ENCODE measurements at places on chromosomes 1 and 21.

- peak; percentile 12 for DNase-seq
These were observed 21.8 kb downstream of the MIS18A start for GRCh38 chr21:32256873-32257620.

DNA sequence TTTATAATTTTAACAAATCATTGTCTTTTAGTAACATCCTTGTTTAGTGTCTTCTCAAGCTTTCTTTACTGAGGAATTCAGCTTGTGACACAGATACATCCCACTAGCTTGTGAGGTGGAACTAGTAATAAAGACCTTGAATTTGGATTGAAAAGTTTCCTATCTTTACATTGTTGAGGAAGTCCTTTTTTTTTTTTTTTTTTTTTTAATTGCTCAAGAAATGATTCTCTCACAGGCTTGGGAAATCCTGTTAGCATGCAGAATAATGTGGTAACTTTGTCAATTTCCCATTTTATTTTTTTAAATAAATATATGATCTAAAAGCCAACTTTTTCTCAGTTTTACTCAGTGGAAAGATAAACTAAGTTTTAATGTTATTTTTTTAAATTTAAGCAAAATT is 15.8 kb downstream of the DENND2D start:
- DNase-seq, result no peak

- DNase-seq, result no peak
These were observed 31.0 kb upstream of the H6PD start for GRCh38 chr1:9203511-9203982.

- DNase-seq, result no peak
These were observed 112.6 kb upstream of the B3GALT2 start for GRCh38 chr1:193299038-193299437.

- no peak for DNase-seq
These were observed 3.4 kb upstream of the LAMC1 start for GRCh38 chr1:183019860-183020259.

DNA sequence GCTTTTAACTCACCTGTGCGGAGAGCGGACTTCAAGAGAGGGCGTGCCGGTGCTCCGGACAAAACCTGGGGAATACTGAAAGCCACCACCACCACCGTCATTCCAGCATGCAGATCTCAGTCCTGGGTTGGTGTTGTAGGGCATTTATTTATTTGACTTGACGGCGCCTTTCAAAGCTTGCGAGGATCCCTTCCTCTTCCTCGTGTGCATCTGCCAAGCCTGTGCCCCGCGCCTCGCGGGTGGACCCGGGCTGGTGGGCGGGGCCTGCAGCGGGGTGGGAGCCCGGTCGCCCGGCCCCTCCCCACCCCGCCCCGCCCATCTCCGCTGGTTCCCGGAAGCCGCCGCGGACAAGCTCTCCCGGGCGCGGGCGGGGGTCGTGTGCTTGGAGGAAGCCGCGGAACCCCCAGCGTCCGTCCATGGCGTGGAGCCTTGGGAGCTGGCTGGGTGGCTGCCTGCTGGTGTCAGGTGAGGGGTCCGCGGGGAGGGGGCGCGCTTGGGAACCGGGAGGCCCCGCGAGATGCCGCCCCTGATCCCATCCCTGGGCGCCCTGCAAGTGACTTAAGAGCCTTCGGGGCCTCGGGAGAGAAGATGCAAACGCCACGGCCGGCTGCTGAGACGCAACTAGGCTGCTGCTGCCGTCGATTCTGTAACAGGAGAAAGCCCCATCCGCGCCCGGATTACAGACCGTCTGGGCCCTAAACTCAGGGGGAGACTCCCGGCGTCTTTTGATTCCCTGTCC is at the start of gene IL10RB:
TSS of gene IL10RB (plus strand) at position 318 of the 739 bp plus-strand sequence. CDS start at position 417, 99 bp downstream.
- DNase-seq, result peak; percentile 81

DNA sequence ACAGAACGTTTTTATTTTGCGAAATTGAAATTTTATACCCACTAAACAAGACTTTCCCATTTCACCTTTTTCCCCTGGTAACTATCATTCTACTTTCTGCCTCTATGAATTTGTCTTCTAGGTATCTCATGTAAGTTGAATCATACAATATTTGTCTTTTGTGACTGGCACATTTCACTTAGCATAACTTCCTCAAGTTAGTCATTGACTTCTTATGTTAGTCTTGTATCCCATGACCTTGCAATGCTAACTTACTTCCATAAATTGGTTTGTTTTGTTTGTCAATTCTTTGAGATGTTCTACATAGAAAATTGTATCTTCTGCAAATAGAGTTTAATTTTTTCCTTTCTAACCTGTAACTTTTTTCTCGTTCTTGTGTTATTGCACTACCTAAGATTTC is 26.9 kb downstream of the SH3BP5L start:
- DNase-seq, result no peak

- no peak for DNase-seq
These were observed 133.4 kb downstream of the CASZ1 start for GRCh38 chr1:10662824-10663677.

DNA sequence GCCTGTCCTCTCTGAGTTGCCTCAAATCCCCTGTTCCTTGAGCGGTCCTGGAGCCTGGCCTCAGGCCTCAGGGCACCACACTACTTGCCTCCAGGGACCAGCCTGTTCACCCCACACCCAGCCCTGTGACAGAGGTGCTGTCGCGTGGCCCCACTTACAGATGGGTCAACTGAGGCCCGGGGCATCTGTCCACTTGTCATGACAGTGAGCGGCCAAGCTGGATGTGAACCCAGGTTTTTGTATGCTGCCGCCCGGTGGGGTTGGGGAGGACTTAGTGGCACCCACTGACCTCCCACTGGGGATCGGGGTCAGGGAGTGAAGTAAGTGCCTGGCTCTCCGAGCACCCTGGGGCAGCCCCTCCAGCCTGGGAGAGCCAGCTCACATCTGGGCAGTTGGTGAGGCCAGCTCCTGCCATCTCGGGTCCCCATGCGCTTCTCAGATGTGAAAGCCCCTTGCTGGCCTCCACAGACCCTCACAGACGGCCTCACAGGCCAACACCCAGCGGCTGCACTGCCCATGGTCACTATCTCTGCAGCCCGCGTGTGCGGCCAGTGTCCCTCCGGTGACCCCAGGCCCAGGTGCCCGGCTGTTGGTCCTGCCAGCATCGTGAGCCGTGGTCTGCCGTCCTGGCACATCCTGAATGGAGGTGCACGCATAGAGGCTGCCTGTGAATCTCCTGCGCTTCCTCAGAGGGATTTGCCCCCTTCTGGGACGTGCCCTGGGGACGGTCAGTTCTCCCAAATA is 9.3 kb upstream of the FAAP20 start:
- DNase-seq, result no peak

GRCh38 chr21:42670884-42671283 is 17.5 kb downstream of the PDE9A start:
- no peak for DNase-seq

DNA sequence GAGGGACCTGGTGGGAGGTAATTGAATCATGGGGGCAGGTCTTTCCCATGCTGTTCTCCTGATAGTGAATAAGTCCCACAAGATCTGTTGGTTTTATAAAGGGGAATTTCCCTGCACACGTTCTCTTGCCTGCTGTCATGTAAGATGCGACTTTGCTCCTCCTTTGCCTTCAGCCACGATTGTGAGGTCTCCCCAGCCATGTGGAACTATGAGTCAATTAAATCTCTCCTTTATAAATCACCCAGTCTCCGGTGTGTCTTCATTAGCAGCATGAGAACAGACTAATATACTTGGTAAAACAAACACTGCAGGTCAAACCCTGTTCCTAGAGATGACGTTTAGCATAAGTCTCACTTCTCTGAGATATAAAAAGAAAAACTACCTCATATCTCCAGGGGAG is 148.3 kb downstream of the MATN1 start:
- DNase-seq, result no peak

DNA sequence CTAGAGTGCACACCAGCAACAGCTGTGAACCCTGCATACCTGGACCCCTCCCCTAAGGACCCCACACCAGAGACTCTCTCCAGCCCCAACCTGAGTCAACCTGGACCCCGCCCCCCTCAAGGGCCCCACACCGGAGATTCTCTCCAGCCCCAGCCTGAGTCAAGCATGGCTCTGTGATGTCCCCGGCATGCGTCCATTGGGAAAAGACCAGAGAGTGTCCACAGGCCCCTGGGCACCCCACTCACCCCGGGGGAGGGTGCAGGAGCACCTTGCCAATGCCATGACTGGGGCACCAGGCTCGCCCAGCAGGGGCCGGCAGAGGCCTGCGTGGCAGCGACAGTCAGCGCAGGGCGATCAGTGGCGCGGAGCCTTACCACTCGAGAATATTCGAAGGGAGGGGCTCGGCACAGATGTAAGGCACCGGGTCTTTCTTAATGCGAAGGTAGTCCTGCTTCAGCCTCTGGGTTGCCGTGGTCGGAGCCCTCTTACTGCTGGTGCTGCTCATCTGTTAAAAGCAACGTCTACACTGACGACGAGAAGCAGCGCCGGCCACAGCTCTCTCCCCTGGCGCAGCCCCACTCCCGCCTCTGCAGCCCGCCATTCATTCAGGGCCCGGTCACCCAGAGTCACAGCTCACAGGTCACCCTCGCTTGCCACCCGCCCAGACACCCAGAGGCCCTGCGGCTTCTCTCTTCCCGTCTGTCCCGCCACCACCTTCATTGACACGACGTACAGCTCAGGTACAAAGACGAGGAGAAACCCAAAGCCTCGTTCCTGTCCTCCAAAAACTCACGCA is 6.0 kb downstream of the UBE2J2 start:
- no peak for DNase-seq

GRCh38 chr21:45440736-45441350 is 35.9 kb downstream of the COL18A1 start:
- no peak for DNase-seq

DNA sequence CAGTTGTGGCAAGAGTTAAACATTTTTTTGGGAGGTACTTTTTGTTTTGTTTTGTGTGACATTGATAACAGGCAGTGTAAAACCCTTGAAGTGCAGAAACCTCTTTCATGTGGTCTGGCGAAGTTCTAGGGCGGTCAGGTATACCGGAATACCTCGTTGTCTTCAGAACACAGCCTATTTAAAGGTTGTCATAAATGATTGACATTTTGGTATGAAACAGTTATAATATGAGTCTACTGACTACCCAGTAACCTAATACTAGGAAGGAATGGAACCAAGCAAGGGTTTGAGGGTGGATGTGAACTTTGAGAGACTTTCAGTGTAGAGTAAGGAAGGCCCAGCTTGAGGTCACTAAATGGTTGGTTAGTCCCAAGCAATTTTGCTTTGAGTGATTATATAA is 40.5 kb downstream of the PATJ start:
- no peak for DNase-seq

- DNase-seq, result no peak
These were observed 27.3 kb downstream of the TEX35 start for GRCh38 chr1:178540204-178540603.

GRCh38 chr1:28934676-28935075 is 20.3 kb downstream of the EPB41 start:
- DNase-seq, result no peak

GRCh38 chr1:30652152-30652841 is 71.1 kb downstream of the MATN1 start:
- no peak for DNase-seq

GRCh38 chr1:47663286-47663685 is 225.4 kb downstream of the FOXD2 start:
- no peak for DNase-seq

All from substantia nigra (tissue), 51 donors.